ENCODE measurements at places on chromosomes 12 and 14. TPM values are rescaled to one million over a fixed set of nuclear protein-coding genes. Genes with fewer than 3 reads are reported as not detected.

SERPINA12 gene
- total RNA-seq, result not detected

SEC23A gene
- 184 TPM for total RNA-seq

KLRF2 gene
- total RNA-seq, result not detected

LRCOL1 gene
- total RNA-seq, result not detected

KRT85 gene
- not detected for total RNA-seq

CSRP2 gene
- 40.2 TPM for total RNA-seq

AQP6 gene
- not detected for total RNA-seq

TAS2R13 gene
- total RNA-seq, result 1.2 TPM

PPP1R1A gene
- total RNA-seq, result 0.83 TPM

KIF26A gene
- not detected for total RNA-seq

SLC5A8 gene
- not detected for total RNA-seq

HSPB8 gene
- total RNA-seq, result 237 TPM

PGF gene
- 19.8 TPM for total RNA-seq

TXNRD1 gene
- total RNA-seq, result 127 TPM

HHIPL1 gene
- total RNA-seq, result 0.32 TPM

TIGAR gene
- 13.1 TPM for total RNA-seq

CAPZA3 gene
- not detected for total RNA-seq

FOXG1 gene
- total RNA-seq, result not detected

TAS2R42 gene
- not detected for total RNA-seq

FSCB gene
- not detected for total RNA-seq

ADCY4 gene
- total RNA-seq, result not detected

PRB2 gene
- total RNA-seq, result not detected

TSHR gene
- not detected for total RNA-seq

WDHD1 gene
- 5.3 TPM for total RNA-seq

TOMM20L gene
- total RNA-seq, result not detected

HCAR1 gene
- total RNA-seq, result not detected

AMN gene
- total RNA-seq, result 0.68 TPM

SLC7A7 gene
- 76.5 TPM for total RNA-seq

SERPINA6 gene
- not detected for total RNA-seq

CCDC175 gene
- total RNA-seq, result not detected

SLCO1B1 gene
- total RNA-seq, result not detected

RFLNA gene
- total RNA-seq, result 4.9 TPM

TUNAR gene
- not detected for total RNA-seq

SSPN gene
- 79.5 TPM for total RNA-seq

ASCL1 gene
- not detected for total RNA-seq

KERA gene
- total RNA-seq, result not detected

KRT73 gene
- total RNA-seq, result not detected

DHRS2 gene
- 1.2 TPM for total RNA-seq

TCL1B gene
- total RNA-seq, result not detected

SELPLG gene
- 2.9 TPM for total RNA-seq

STYK1 gene
- 3.7 TPM for total RNA-seq

MAGOHB gene
- 24.0 TPM for total RNA-seq

LBHD2 gene
- 2.7 TPM for total RNA-seq

CIROP gene
- not detected for total RNA-seq

All from myocyte (in vitro differentiated cells).